ENCODE measurements at places on chromosomes 12 and 14. TPM values are rescaled to one million over a fixed set of nuclear protein-coding genes. Genes with fewer than 3 reads are reported as not detected.

DNA sequence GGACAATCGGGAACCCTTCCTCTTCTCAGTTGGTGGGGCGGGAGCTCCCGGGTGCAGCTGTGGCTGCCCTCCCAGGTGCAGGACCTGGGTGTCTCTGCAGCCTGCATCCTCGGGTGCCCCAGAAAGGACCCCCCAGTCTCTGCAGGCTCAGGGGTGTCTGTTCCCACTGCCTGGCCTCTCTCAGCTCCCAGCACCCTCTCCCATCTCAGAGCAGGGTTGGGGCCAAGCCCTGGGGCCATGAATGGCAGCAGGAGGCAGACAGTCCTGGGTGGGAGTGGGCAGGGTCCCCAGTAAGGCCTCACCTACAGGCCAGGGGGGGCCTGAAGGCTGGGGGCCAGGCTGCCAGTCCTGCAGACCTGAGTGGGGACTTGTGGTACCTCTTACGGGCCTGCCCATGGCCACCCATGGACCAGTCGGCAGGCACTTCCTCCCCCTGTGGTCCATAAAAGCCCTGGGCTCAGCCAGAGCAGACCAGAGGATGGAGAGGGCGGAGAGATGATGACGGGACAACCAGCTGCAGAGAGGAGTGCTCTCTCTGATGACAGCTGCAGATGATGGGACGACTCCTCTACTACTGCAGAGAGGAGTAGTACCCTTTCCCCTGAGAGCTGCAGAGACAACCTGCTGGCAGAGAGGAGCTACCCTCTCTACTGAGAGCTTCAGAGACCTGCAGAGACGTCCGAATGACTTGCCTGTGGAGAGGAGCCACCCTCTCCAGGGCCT is 26.6 kb downstream of the TCHP start:
- H3K4me1 ChIP-seq, result no peaks in the 10 kb centered on the region
- DNase-seq, result no peak
- peaks cover 32% of the 10 kb centered on the region for H3K36me3 ChIP-seq
- H3K27me3 ChIP-seq, result no peaks in the 10 kb centered on the region

Gene TMPO
- 36.8 TPM for total RNA-seq

GRCh38 chr12:124008595-124008994 is 35.6 kb downstream of the ZNF664 start:
- peaks cover 10% of the 10 kb centered on the region for H3K4me1 ChIP-seq
- no peak overlapping the region for H3K4me3 ChIP-seq
- H3K27ac ChIP-seq, result no peak overlapping the region
- peaks cover 16% of the 10 kb centered on the region for H3K36me3 ChIP-seq
- DNase-seq, result peak; percentile 40
- H3K27me3 ChIP-seq, result no peaks in the 10 kb centered on the region

Gene RDH12
- total RNA-seq, result 0.25 TPM

DNA sequence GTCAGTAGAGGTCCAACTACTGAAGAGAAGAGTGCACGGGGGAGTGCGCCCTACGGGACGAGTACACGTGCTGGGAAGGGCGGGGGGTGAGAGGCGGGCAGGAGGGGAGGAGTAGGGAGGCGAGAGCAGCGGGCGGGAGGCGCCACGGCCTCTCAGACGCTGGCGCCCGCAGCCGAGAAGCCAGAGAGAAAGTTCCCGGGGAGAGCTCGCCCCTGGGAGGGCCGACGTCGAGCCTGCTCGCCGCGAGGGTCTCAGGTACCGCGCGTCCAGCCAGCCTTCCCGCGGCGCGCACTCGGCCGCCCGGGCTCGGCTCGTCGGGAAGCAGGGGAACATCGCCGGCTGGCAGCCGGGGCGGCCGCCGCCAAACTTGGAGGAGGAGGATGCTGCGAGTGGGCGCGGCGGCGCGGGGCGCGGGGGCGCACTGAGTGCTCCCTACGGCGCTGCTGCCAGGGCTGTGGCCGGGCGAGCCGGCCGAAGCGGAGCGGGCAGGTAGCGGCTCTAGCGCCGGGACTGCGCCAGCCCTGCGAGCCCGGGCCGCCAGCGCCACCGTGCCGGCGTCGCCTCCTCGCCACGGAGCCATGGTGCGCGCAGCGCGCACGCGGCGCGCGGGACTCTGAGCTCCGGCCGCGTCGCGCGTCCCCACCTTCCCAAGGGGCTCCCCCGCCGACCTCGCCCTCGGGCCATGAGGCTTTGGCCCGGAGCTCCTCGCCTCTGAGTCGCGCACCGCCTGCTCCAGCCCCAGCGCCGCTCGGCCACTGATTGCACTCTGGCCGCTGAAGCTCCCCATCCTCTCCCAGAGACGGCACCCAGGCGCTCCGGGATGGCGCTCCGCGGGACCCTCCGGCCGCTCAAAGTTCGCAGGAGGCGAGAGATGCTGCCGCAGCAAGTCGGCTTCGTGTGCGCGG is at the start of gene SLC24A4:
Gene SLC24A4 (plus strand): TSS at position 155 of the 905 bp plus-strand sequence. CDS start 666 bp downstream, at position 821.
- H3K27ac ChIP-seq, result no peak within 1 kb of the TSS
- peaks cover 3% of the 10 kb centered on the region for H3K4me1 ChIP-seq
- H3K36me3 ChIP-seq, result no peaks in the 10 kb centered on the region
- peak; percentile 41 for DNase-seq
- H3K27me3 ChIP-seq, result peaks cover 73% of the 10 kb centered on the region

Gene PIANP
- 1.4 TPM for total RNA-seq

GRCh38 chr14:101231828-101232227 is 328.3 kb upstream of the RTL1 start:
- peaks cover 54% of the 10 kb centered on the region for H3K4me1 ChIP-seq
- no peak for DNase-seq
- no peaks in the 10 kb centered on the region for H3K27me3 ChIP-seq
- no peaks in the 10 kb centered on the region for H3K36me3 ChIP-seq

DNA sequence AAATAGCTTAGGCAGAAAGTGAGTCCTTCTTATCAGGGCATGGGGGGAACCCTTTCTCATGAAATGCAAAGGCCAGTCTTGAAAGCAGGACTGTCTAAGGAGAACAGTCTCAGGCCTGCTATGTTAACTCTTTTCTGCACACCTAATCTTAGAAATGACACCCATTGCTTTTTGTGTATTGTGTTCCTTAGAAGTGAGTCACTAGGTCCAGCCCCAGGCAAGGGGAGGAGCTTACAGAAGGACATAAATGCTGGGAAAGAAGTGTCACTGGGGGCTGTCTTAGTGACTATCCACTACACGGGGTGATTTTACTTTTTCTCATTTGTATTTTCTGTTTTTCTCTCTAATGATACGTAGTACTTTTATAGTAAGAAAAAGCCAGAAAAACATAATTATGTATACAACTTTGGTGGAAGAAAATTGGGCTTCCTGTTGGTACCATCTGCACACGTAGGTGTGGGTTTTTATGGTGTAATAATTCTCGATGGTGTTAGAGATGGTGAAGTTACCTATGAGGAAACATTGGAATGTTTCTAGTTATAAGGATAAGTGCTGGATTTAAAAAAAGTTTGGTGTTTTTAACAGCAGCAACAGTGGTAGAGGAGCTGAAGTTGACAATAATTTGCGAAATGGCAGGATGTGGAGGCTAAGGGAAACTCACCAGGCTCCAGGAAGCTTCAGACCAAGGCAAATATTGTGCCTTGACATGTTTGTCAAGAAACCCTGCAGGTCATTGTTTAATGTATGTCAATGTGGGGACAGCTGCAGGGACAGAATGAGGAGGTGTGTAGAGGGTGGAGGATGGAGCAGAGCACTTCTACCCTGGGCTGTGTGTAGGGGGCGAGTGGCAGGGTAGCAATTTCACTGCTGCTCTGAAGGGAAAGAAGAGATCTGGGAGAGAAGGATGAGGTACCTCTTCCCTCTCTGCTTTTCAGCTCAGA is 214.9 kb downstream of the KTN1 start:
- H3K27ac ChIP-seq, result no peak overlapping the region
- no peak overlapping the region for H3K4me3 ChIP-seq
- H3K36me3 ChIP-seq, result no peaks in the 10 kb centered on the region
- no peak for DNase-seq
- no peaks in the 10 kb centered on the region for H3K27me3 ChIP-seq

Gene IFNG-AS1
- 1.2 TPM for total RNA-seq

Gene SLC6A15
- not detected for total RNA-seq

DNA sequence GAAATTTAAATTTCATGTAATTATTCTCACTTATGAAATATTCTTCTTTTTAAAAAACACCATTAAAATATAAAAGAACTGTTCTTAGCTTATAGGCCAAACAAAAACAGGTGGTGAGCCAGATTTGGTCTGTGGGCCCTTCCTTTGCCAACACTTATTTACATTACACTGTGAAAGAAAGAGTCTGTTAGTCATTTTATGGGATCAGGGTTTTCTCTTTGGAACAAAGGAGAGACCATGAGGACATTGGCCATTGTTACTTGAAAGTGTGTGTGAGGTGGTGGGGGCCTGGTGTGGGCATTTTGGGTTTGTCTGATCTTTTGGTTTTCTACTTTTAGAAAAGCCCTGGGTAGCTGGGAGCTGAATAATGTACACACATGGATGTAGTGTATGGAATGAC is 62.7 kb downstream of the TTC6 start:
- no peaks in the 10 kb centered on the region for H3K27me3 ChIP-seq
- H3K4me3 ChIP-seq, result no peak overlapping the region

Gene LTBR
- total RNA-seq, result 52.6 TPM

Gene ACVRL1
- total RNA-seq, result 101 TPM

DNA sequence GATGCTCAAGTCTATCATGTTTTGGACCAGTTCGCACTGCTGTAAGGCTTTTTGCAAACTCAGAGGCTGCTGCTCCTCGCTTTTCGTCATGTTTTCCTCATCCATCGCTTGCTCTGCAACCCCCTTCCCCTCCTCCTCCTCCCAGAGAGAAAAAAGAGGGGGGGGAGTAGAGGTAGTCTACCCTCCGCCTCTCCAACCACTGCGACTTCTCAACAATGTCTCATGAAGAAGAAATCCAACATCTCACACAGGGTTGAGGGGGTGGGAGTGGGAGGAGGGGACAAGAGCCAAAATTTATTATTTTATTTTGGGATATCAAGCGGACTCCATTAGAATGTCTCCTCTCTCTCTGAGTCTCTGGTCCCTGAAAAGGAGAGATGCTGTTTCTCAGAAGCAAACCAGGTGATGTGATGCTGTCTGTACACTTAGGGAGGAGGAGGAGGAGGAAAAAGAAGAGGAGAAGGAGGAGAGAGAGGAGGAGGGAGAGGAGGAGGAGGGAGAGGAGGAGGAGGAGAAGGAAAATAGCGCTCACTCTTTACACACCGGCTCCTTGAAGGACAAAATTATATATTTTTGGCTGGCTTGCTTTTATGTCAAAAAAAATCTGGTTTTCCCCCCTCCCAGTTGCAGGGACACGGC is 520 bp downstream of the KSR2 start:
- H3K27ac ChIP-seq, result peak overlapping the region; percentile 9
- peaks cover 3% of the 10 kb centered on the region for H3K27me3 ChIP-seq
- no peaks in the 10 kb centered on the region for H3K36me3 ChIP-seq
- no peak for DNase-seq

DNA sequence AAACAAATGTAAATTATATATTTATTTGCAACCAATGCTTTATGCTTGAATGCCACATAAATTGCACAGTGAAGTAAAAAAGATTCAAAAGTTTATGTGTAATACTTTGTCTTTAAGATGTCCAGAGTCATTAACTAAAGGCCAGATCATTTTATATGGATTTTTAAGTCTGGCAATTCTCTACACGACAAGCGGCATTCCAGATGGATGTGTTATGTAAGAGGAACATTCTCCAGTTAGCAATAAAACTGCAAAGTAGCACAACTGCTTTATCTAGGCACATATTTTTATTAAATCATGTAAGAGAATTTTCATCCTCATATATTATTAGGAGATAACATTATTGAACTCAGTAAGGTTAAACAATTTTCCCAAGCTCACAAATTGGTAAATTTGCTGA is 1717.7 kb upstream of the SEL1L start:
- no peak overlapping the region for H3K4me3 ChIP-seq
- DNase-seq, result no peak
- no peaks in the 10 kb centered on the region for H3K36me3 ChIP-seq
- no peaks in the 10 kb centered on the region for H3K27me3 ChIP-seq
- H3K27ac ChIP-seq, result no peak overlapping the region

Gene SLC6A12
- 4.5 TPM for total RNA-seq

DNA sequence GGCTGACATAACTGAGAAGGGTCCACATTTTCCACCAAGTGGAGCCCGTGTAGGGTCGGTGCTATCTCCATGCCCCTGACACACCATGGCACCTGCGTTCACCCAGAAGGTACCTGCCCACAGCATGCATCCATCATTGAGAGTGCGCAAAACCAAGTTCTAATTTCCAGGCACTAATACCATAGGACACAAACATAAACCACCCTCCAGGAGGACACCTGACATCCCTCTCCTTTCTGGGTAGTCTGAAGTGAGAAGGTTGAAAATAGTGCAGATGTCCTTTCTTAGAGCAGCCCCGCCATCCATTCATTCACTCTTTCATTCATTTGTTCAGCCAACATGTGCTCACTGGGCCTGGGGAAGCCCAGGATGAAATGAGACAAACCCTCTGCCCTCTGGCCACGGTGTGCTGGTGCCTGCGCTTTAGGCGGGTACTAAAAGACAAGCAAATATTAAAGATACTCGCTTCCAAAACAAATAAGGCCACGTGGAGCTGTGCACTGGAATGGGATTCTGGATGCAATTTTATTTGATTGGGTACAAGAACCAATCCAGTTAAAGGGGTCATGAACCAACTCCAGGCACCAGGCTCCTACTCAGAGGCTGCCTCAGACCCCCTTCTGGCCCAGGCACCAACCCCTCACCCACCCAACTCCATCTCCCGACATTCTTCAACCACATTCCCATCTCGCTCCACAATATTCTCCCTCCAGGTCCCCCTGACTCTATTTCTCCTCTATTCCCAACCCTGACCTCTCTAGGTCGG is 1.2 kb downstream of the TTC7B start:
- H3K27ac ChIP-seq, result no peak overlapping the region
- H3K27me3 ChIP-seq, result no peaks in the 10 kb centered on the region
- peaks cover 4% of the 10 kb centered on the region for H3K4me1 ChIP-seq
- no peak for DNase-seq
- peak overlapping the region; percentile 75 for H3K4me3 ChIP-seq

Gene RNF212B
- not detected for total RNA-seq

Gene ALG10B
- total RNA-seq, result 10.6 TPM

GRCh38 chr14:74660167-74660566 is 48.1 kb upstream of the LTBP2 start:
- H3K27me3 ChIP-seq, result no peaks in the 10 kb centered on the region
- no peaks in the 10 kb centered on the region for H3K4me1 ChIP-seq
- H3K36me3 ChIP-seq, result peaks cover 14% of the 10 kb centered on the region
- no peak for DNase-seq
- no peak overlapping the region for H3K27ac ChIP-seq

- no peaks in the 10 kb centered on the region for H3K36me3 ChIP-seq
- H3K27me3 ChIP-seq, result no peaks in the 10 kb centered on the region
- no peak for DNase-seq
- no peak overlapping the region for H3K4me3 ChIP-seq
These were observed 43.1 kb upstream of the DLK1 start for GRCh38 chr14:100683578-100683977.

DNA sequence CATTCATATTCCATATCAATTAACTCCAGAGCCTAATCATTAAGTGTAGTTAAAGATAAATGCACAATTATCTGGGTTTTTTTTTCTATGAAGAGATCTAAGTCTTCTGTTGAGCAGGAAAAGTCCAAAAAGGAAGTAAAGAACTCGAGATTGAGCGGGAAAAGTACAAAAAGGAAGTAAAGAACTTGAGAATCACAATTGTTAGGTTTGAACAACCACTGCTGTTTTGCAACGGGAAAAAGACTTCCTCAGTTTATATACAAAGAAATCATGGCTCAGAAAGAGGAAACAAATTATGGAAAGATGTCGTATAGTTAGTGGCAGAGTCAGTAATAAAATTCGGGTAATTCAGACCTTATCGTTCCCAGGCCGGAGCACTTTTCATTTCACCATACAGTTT is 63.3 kb downstream of the PPP1R12A start:
- H3K4me3 ChIP-seq, result no peak overlapping the region
- H3K4me1 ChIP-seq, result no peaks in the 10 kb centered on the region
- no peaks in the 10 kb centered on the region for H3K27me3 ChIP-seq
- H3K27ac ChIP-seq, result no peak overlapping the region
- H3K36me3 ChIP-seq, result peaks cover 14% of the 10 kb centered on the region

- no peak overlapping the region for H3K4me3 ChIP-seq
- no peaks in the 10 kb centered on the region for H3K27me3 ChIP-seq
- H3K4me1 ChIP-seq, result no peaks in the 10 kb centered on the region
- peaks cover 24% of the 10 kb centered on the region for H3K36me3 ChIP-seq
These were observed 62.1 kb downstream of the WDR20 start for GRCh38 chr14:102201776-102202175.
